ENCODE measurements at places on chromosomes 5 and 9. TPM values are rescaled to one million over a fixed set of nuclear protein-coding genes. Genes with fewer than 3 reads are reported as not detected.

Gene ZMAT2
- total RNA-seq = 73.0 TPM

Gene TNC
- total RNA-seq = 1.5 TPM

Gene PCDHGA11
- total RNA-seq = not detected

Gene LCNL1
- total RNA-seq = 0.10 TPM

Gene TMEM252
- total RNA-seq = not detected

Gene ANKRD18B
- 0.73 TPM for total RNA-seq

Gene ENTPD2
- total RNA-seq = not detected

Gene BNC2
- total RNA-seq = not detected

Gene PCA3
- total RNA-seq = not detected

Gene FOXD4
- total RNA-seq = 0.30 TPM

Gene GFI1B
- not detected for total RNA-seq

Gene SLC31A2
- total RNA-seq = 4.2 TPM

Gene MARCOL
- total RNA-seq = not detected

Gene DTWD2
- total RNA-seq = 4.4 TPM

Gene FAM81B
- not detected for total RNA-seq

Measured in activated CD8-positive, alpha-beta memory T cell treated with anti-CD3 and anti-CD28 coated beads for 36 hours (primary cell).